ENCODE measurements at places on chromosomes 11 and 22.
A peak's percentile ranks its signal among the peaks of the same experiment; 100 is the strongest.

GRCh38 chr11:94183886-94184264, 55.2 kb downstream of the PANX1 start:
- peak; percentile 83 for DNase-seq

GRCh38 chr11:117020869-117021564, 77.2 kb downstream of the SIK3 start:
- DNase-seq, result no peak

DNA sequence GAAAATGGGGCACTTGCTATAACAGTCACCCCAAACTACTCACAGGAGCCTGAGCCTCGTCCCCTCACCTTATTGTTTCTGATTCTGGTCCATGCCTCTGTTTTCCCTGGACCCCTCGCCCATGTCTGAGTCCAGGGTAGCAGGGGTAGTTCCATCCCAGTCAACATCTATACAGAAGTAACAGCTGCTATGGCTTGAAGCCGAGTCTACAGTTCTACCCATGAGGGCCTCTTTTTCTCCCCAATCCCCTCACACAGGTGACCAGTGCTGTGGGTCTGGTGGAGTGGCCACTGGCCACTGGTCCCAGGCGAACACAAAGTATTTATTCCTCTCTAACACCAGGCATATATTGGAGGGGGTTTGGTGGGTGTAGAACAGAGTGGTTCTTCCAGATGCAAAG, 116.4 kb downstream of the ZNF280B start:
- DNase-seq, result no peak

- peak; percentile 39 for DNase-seq
Measured at GRCh38 chr22:47071078-47071806, 308.8 kb downstream of the TBC1D22A start.

DNA sequence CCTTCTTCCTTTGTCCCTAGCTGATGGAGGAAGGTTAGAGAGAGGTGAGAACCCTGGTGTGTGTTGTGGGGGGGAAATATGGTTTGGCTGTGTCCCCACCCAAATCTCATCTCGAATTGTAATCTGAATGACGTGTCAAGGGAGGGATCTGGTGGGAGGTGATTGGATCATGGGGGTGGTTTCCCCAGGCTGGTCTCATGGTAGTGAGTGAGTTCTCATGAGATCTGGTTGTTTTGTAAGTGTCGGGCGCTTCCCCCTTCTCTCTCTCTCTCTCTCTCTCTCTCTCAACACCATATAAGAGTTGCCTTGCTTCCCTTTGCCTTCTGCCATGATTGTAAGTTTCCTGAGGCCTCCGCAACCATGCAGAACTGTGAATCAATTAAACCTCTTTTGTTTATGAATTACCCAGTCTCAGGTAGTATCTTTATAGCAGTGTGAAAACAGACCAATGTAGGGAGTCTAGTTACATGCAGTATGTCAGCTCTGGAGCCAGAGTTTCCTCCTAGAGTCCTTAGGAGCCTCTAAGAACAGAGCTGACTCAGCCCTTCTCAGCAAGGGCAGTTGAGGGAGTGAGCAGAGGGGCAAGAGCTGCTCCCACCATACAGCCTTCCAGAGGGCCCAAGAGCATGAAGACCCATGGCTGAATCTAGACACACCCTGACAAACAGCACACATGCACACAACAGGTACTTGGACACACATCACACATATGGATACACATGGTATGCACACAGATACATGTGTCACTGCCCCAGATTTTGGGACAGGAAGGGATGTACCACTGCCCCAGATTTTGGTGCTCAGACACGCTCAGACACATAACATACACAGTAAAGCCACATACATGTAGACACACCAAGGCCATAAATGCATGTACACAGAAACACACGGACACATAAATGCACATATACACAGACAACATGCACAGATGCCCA, 12.9 kb upstream of the LRRC32 start:
- DNase-seq, result no peak

- no peak for DNase-seq
Measured at GRCh38 chr22:46479046-46479445, 58.4 kb downstream of the CELSR1 start.

GRCh38 chr11:64621283-64622019, 30.4 kb downstream of the SLC22A12 start:
- no peak for DNase-seq

- no peak for DNase-seq
Measured at GRCh38 chr11:106765469-106766258, 252.6 kb downstream of the GUCY1A2 start.

DNA sequence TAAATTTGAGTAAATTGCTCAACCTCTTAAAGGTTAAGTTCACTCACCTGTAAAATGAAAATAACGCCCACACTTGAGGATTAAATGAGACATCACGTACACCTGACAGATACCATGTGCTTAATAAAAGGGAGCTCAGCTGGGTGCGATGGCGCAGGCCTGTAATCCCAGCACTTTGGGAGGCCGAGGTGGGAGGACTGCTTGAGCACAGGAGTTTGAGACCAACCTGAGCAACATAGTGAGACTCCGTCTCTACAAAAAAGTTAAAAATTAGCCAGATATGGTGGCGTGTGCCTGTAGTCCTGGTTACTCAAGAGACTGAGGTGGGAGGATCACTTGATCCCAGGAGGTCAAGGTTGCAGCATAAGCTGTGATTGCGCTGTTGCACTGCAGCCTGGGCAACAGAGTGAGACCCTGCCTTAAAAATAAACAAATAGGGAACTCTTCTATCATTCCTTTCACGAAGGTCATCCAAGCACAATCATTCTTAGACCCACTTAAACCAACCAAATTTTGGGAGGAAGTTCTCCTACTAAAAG, 134.1 kb downstream of the BBOX1 start:
- DNase-seq, result no peak

GRCh38 chr11:45037434-45038005, 86.8 kb upstream of the TP53I11 start:
- no peak for DNase-seq
